Adrenal gland (tissue), 19 donors: ENCODE measurements at places on chromosomes 6 and 20. TPM values are rescaled to one million over a fixed set of nuclear protein-coding genes. Genes with fewer than 3 reads are reported as not detected.

- no peaks in the 10 kb centered on the region for H3K36me3 ChIP-seq
- DNase-seq: no peak
- no peak overlapping the region for H3K4me3 ChIP-seq
- H3K27me3 ChIP-seq: no peaks in the 10 kb centered on the region
Measured at GRCh38 chr6:159487636-159488035, 205.4 kb downstream of the SOD2 start.

- no peak overlapping the region for H3K4me3 ChIP-seq
- peak; percentile 47 for DNase-seq
- peaks cover 9% of the 10 kb centered on the region for H3K27me3 ChIP-seq
- no peaks in the 10 kb centered on the region for H3K36me3 ChIP-seq
- no peak overlapping the region for H3K27ac ChIP-seq
Measured at GRCh38 chr6:28953039-28953584, 29.3 kb upstream of the TRIM27 start.

DNA sequence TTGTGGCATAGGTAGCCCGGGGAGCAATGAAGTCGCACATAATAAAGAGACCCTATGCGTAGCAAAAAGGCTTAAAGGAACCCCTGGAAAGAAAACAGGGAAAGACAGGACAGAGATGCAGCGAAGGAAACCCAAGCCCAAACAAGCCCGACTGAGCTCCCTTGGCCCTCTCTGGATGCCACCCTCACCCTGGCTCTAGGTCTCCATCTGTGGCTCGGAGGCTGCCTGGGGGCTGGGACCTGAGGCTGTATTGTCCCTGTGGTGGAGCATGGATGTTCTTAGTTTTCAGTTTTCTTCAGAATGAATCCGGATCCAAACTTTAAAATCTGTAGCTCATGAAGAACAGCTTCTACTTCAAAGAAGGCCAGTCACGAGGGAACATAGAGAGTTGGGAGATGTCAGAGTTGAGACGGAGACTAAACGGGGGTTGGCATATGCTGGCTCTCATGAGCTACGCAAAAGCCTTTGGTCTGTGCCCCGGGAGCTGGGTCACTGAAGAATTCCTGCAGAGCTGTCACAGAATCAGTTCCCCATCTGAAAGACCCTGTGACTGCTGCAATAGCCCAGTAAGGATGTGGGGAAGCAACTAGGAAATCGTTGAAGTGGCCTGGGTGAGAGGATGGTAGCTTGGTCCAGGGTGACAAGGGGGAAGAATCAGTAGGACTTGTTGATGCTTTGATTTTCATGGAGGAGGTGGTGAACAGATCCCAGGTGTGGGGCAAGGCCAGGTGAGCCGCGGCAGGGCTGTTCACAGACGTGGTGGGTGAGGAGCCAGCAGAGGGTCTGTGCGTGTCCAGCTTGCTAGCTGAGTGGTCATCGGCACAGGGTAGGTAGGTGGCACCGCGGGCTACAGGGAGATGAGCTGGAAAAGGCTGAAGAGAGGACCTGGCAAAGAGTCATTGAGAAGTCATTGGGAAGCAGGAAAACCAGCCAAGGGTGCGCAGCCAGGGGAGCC lies 35.2 kb downstream of the SYNDIG1 start:
- H3K27ac ChIP-seq: no peak overlapping the region
- H3K4me1 ChIP-seq: no peaks in the 10 kb centered on the region
- no peak for DNase-seq
- no peaks in the 10 kb centered on the region for H3K27me3 ChIP-seq
- no peaks in the 10 kb centered on the region for H3K36me3 ChIP-seq
- H3K4me3 ChIP-seq: no peak overlapping the region

DNA sequence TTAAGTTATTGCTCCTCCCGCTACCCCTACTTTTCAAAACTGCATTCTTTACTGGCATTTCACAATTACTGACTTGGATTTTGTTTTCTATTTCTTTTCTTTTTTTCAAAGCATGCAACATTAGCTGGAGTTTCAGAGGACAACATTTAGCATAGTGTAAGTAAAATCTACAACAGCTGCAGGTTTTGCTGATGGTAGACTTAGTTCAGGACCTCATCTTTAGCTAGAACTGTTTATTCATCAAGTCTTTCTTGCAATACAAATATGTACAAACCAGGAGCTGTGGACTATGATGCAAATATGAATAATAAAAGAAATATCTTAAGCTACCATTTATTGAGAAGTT lies 728 bp upstream of the CEP162 start:
- H3K27ac ChIP-seq: no peak overlapping the region
- no peaks in the 10 kb centered on the region for H3K36me3 ChIP-seq
- peaks cover 7% of the 10 kb centered on the region for H3K4me1 ChIP-seq
- peak overlapping the region; percentile 76 for H3K4me3 ChIP-seq
- H3K27me3 ChIP-seq: no peaks in the 10 kb centered on the region
- no peak for DNase-seq

DNA sequence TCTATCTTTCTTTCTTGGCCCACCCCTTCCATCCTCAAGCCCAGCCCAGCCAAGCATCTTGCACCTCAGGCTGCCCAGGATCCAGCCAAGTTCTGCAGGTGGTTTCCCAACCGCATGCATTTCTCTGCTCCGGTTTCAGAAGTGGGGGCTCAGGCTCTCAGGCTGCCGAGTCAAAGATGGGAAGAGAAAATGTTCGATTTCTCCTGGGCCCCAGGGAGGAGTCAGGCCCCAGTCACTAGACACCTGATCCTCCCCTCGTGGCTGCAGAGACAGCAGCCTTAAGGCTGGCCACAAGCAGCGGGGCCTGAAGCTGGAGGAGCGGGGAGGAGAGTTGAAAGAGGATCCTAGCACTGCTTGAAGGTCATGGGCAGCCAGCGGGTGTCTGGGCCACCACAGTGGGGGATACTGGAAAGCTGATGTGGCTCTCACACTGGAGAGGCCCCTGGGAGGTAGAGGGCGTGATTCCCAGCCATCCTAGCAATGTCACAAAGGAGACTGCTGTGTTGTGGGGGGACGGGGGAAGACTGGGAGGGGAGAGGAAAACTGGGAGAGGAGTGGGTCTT lies 42.2 kb upstream of the ZFAND3 start:
- H3K27me3 ChIP-seq: no peaks in the 10 kb centered on the region
- no peaks in the 10 kb centered on the region for H3K36me3 ChIP-seq
- no peaks in the 10 kb centered on the region for H3K4me1 ChIP-seq
- H3K4me3 ChIP-seq: no peak overlapping the region
- no peak overlapping the region for H3K27ac ChIP-seq

GRCh38 chr20:57747861-57748481 lies 38.2 kb upstream of the PMEPA1 start:
- no peaks in the 10 kb centered on the region for H3K36me3 ChIP-seq
- no peak overlapping the region for H3K27ac ChIP-seq
- H3K4me3 ChIP-seq: no peak overlapping the region
- no peak for DNase-seq
- H3K4me1 ChIP-seq: peaks cover 18% of the 10 kb centered on the region

Gene BEND6
- total RNA-seq: 6.0 TPM

Gene PAK5
- total RNA-seq: 3.2 TPM

Gene CRISP2
- total RNA-seq: not detected

Gene FAM209B
- 0.43 TPM for total RNA-seq

Gene RBPJL
- total RNA-seq: not detected

Gene EYA4
- total RNA-seq: 0.18 TPM
